NT2/D1 (cell line): ENCODE measurements at places on chromosomes 3 and 15.

GRCh38 chr15:85312486-85312885, 67.9 kb upstream of the AKAP13 start:
- DNase-seq, result no peak

DNA sequence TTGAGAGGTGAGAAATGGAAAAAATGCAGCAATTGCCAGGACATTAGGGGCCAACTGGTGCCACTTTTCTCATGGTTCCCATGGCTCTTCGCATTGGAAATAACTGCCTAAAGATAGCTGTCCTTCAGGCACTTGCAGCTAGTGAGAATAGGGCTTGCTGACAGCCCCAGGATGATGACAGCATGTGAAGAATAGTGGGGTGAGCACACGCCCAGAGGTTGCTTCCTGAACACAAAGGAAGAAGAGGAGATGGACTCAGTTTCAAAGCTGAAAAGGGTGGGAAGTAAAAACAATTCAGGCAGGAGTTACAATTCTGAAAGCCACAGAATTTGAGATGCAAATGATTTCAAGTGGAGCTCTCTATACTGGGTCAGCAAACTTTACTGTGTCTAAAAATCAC, 45.6 kb downstream of the TNFAIP8L3 start:
- DNase-seq, result no peak

- no peak for DNase-seq
Measured at GRCh38 chr15:51172193-51172592, 77.5 kb upstream of the TNFAIP8L3 start.

GRCh38 chr15:52309154-52309548, 13.5 kb upstream of the MYO5C start:
- no peak for DNase-seq

- DNase-seq, result peak; percentile 28
Measured at GRCh38 chr3:181610083-181610972, 101.4 kb upstream of the SOX2 start.

DNA sequence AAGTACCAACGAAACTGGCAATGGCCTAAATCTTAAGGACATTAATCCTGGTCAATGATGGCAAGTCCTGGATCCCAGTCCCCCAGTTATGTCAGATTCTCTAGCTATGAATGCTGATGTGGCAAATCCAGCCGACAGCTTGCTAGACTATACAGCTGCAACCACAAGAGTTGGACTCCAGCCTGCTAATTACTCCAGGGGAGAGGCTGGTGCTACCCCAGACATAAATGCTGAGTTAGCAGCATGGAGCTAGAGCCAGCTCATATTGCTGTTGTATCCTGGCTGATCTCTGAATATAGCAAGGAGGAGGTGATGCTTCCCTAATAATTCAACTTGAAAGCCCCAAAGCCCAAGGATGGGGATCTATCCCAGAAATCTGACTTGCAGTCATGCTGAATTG, 207.1 kb downstream of the LRRN1 start:
- no peak for DNase-seq

DNA sequence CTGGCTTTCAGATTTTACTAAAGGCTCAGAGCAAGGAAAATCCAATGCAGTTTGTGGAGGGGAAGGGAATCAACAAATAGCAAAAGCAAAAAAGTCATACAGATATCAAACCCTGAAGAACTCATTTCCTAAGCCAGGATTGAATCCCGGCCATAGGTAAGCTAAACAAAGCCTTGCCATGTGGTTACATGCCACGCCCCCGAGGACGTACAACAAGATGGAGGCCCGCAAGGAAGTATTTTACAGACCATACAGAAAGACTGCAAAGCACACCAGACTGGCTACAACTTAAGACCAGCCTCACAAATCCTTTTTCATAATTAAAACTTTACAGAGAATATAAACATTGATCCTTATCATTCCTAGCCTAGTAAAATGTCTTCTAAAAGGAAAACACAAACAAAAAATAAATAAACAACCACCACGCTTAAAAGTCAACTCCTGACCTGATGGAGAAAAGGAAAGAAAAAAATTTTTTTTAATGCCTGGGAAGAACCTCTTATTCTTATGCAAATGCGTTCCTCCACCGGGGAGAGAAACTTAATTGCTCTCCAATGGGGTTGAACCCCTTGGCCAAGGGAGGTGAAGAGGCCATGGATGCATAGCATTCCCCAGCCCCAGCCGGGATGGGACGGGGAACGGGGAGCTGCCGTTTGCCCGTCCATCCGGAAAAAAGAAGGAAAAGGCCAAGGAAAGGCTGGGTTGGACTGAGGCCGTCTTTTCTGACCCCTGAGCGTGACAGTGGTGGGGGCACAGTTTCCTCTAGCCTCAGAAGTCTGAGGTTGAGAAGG, 39.3 kb downstream of the IL1RAP start:
- peak; percentile 91 for DNase-seq

- DNase-seq, result no peak
Measured at GRCh38 chr15:56242576-56243162, 1.0 kb downstream of the RFX7 start.

DNA sequence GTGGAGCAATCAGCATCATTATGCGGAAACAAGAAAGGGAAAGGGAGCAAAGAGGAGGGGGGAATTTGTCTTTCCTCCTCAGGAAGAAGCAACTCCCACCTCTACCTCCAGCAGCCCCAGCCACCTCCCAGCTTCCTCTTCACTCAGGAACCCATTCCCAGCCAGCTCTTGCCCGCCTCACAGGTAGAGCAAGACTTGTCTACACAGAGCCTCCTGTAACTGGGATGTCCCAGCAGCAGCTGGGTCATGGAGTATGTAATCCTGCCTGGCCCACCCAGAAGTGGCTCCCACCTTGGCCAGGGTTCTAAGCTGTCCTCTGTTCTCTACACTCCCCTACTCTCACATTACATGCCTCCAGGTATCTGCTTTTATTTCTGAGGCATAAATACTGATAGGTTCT, 14.0 kb downstream of the IGDCC3 start:
- no peak for DNase-seq

DNA sequence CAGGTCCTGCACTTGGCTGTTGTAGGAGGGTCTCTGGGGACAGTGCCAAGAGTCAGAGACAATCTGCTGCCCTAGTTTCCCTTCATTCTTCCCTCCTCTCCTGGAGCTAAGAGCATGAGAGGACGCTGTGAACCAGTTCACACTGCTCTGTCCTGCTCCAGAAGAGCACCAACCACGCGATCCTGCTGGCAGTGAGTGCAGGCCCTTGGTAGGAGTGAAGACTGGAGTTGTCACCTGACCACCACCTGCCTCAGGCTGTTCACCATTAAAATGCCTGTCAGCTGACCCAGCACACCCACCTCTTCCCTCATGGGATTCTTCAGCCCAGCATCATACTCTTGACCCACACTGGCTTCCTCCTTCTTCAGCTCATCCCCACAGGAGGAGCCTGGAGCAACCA, 2.9 kb downstream of the TM6SF1 start:
- no peak for DNase-seq

- no peak for DNase-seq
Measured at GRCh38 chr3:144650380-144650779, 678.8 kb downstream of the DIPK2A start.

DNA sequence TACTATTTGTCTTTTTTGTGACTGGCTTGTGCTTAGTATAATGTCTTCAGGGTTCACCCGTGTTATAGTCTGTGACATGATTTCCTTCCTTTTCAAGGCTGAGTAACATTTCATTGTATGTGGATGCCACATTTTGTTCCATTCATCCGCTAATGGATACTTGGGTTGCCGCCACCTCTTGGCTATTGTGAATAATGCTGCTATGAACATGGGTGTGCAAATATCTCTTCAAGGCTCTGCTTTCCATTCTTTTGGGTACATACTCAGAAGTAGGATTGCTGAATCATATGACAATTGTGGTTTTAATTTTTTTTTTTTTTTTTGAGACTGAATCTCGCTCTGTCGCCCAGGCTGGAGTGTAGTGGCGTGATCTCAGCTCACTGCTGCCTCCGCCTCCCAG, 15.4 kb downstream of the CRTC3 start:
- no peak for DNase-seq

DNA sequence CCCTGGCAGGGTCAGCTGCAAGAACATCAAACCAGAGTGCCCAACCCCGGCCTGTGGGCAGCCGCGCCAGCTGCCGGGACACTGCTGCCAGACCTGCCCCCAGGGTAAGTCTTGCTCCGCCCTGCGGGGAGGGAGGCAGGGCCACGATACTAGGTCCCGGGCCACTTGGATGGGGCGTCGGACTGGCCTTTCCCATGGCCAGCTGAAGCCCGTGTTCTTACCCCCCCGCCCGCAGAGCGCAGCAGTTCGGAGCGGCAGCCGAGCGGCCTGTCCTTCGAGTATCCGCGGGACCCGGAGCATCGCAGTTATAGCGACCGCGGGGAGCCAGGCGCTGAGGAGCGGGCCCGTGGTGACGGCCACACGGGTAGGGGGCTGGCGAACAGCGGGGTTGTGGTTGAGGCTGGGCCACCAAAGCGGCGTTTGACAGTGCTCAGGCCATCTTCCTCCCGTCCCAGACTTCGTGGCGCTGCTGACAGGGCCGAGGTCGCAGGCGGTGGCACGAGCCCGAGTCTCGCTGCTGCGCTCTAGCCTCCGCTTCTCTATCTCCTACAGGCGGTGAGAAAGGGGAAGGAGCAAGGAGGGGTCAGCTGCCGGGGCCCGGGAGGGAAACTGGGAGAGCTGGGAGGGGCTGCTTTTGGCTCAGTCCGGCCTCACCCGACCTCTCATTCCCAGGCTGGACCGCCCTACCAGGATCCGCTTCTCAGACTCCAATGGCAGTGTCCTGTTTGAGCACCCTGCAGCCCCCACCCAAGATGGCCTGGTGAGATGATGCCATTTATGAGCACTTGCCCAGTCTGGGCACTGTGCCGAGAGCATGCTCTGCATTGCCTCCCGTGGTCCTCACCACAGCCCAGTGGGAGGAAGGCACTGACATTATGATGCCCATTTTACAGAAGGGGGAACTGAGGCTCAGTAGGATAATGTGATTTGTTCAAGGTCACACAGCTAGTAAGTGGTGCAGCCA, 1.7 kb downstream of the CHRD start:
- no peak for DNase-seq

DNA sequence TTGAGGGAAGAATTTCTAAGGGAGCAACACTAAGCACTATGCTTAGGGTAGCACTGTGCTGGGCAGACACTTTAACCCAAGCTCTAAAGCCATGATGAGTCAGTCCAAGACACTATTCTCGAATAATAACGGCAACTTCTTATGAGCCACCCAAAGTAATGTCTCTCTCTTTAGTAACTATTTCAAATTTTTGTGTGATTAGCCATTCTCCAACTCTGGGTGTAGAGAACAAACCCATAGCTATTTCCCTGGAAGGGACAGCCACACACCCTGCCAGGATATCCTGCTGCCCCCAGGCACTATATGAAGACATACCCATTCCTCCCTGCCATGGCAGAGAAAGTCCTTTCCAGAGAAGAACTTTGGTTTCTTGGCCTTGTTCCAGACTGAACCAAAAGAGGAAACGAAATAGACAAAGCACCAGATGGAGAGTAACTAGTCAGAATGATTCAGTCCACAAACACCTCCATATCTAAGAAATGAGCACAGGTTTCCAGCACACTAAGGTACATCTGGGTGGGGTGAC, 384.9 kb upstream of the THBS1 start:
- no peak for DNase-seq

DNA sequence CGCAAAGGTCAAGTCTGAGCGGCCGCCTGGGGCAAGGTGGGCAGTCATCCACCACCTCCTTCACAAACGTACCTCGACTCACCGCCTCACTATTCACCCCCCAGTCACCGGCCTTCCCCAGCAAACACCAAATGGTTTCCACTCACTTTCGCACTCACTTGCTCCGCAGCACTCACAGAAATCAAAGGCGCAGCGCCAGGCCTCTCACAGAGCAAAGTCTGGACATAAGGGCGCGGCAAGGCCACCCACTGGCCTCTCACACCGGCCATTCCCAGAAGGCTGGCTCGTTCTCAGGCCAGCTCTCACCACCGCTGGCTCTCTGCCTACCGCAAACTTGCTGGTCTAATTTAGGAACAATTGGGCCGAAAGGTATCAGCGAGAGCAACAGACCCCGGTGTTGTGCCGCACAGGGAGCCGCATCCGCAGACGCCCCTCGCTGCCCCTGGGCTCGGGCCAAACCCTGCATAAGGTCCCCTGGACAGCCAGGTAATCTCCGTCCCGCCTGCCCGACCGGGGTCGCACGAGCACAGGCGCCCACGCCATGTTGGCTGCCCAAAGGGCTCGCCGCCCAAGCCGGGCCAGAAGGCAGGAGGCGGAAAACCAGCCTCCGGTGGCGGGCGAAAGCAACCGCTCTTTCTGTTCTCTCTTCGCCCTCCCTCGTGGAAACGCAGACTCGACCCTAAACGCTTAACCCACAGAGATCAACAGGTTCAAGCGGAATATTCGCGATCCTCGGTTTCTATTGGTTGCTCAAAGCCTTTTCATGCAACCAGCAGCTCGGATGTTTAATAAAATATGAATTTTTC, 2.9 kb downstream of the SHOX2 start:
- no peak for DNase-seq

GRCh38 chr15:96264351-96264798, 66.1 kb upstream of the NR2F2 start:
- no peak for DNase-seq

- DNase-seq, result no peak
Measured at GRCh38 chr3:171790574-171790897, 19.7 kb downstream of the PLD1 start.

GRCh38 chr3:100455841-100456550, 36.4 kb upstream of the TMEM45A start:
- DNase-seq, result no peak

GRCh38 chr15:98999233-98999632, 8.4 kb downstream of the PGPEP1L start:
- DNase-seq, result no peak

- no peak for DNase-seq
Measured at GRCh38 chr3:54600441-54601204, 327.2 kb downstream of the LRTM1 start.

DNA sequence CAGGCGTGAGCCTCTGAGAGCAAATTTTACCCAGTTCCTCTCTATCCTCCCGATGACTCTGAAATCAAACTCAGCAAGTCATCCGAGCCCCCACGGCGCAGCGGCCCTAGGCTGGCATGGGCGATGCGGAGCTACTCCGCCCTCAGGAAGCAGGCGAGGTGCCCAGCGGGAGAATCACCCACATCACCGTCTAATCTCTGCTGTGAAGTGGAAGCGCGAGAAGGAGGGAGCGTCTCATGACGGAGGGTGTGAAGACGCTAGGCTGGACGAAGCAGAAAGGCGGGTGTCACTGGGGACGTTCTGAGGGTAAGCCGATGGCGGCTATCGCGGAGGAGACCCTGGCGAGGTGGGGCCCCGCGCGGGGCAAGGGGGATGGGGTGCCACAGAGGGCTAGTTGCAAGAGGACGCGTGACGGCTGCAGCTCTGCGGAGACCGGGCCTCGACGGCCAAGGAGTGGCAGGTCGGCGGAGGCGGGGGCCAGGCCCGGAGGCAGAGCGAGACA, 9.1 kb upstream of the GNAI2 start:
- no peak for DNase-seq

- DNase-seq, result no peak
Measured at GRCh38 chr15:63531586-63531985, 27.2 kb downstream of the USP3 start.

GRCh38 chr15:52680761-52681160, 1.6 kb upstream of the ATOSA start:
- DNase-seq, result no peak
